ENCODE measurements at places on chromosomes 5 and 9.
A peak's percentile ranks its signal among the peaks of the same experiment; 100 is the strongest.

GRCh38 chr9:72577212-72577753 lies 55.9 kb downstream of the TMC1 start:
- no peak for DNase-seq

DNA sequence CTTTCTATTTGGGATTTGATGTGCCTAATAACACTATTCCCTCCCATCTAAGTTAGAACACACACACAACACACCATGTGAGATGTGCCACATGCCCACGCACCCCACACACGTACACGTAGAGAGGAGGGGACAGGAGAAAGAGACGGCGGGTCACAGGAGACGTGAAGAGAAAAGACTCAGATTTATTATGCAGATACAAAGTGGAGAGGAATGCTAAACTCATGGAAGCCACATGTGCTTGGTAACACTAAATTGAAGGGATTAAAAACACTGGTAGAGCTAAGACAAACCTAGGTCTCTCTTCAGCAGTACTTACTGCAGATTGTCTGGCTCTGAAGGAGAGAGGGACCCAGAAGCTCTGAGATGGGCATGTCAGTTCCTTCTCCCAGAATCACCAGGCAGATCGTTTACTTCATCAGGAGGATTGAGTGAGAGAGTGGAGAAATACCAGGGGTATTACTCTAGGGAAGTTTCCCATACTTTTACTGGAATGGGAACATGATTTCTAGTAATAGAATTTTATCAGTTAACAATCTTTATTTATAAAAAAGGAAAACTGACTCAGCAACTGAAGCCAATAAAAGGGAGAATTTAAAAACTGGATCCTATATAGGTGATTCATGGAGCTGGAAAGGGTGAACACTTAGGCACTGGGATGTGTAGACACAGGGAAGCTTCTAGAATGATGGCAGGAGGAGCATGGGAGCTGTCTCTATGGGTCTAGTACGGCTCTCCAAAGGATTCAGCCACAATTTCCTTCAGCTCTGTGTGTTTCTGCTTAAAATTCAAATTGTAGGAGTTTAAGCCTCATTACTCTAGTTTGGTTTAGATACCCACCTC lies 139.4 kb downstream of the MACIR start:
- DNase-seq: no peak

- no peak for DNase-seq
Observed at GRCh38 chr5:111738118-111738517, 18.9 kb downstream of the NREP start.

GRCh38 chr5:58381566-58381965 lies 78.3 kb downstream of the PLK2 start:
- no peak for DNase-seq

DNA sequence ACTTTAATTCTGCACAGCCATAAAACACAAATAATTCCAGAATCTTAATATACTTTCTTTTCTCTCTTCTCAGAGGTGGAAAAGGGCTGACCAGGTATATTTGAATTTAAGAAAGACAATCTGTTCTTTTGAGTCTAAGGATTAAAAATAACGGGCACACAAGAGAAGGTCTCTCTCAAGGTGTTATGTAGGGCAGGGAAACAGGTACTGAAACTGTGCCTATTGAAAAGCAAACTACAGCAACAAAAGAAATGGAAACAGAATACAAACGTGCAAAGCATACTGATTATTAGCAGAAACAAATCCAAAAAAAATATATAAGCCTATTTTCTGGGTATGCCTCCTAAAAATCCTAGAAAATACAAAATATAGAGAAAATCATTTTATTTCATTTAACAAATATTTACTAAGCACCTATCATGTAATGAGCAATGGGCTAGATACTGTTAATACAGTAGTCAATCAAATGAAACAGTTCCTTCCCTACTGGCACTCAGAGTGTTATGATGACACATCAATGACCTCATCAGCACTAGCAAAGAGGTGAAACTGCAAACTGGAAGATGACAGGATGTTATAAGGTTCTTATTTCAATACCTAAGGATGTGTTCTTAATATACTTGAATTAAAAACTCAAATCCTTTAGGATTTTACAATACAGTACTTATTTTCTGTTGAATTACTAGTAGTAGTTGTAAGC lies 87.7 kb downstream of the AUH start:
- no peak for DNase-seq

- DNase-seq: no peak
Observed at GRCh38 chr5:139486201-139486600, 3.6 kb upstream of the STING1 start.

DNA sequence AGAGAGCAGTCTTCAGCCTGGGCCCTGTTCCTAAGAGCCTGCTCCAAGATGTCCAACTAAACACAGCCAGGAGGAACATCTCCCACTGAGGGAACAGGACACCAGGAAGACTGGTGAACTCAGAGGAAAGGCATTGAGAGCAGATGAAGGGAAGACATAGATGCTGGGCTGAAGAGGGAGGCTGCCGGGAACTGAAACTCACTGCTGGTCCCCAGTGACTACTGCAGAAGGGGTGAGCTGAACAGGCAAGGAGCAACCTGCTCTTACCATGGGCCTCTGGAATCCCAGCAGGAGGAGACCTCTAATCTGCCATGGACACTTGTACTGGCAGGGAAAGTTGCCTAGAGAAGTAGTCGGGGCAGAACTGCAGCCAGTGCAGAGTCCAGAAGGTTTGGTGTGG lies 95.7 kb downstream of the TRPM3 start:
- DNase-seq: peak; percentile 56

DNA sequence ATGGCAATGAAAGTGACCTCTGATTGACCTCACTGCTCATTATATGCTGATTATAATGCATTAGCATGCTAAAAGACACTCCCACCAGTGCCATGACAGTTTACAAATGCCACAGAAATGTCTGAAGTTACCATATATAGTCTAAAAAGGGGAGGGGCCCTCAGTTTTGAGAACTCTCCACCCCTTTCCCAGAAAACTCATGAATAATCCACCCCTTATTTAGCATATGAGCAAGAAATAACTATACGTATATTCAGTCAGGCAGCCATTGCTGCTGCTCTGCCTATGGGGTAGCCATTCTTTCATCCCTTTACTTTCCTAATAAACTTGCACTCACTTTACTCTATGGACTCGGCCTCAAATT lies 163.1 kb downstream of the ESM1 start:
- DNase-seq: no peak

DNA sequence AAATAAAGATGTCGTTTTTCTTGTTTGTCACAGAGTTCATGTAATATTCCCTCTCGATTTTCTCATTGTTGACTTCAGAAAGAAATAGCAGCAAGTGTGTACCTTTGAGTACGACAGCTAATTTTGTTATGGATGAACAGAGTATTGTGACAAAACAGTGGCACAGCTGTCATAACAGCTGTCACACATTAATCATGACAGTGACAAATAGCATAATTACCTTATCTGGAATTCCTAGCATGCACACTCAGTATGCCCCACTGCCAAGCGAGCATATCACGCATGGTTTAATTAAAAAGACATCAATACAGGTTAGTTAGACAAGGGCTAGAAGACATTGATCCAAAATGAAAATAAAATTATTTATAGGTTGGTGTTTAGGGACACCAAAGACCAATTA lies 375.1 kb downstream of the SPATA31D1 start:
- DNase-seq: no peak

DNA sequence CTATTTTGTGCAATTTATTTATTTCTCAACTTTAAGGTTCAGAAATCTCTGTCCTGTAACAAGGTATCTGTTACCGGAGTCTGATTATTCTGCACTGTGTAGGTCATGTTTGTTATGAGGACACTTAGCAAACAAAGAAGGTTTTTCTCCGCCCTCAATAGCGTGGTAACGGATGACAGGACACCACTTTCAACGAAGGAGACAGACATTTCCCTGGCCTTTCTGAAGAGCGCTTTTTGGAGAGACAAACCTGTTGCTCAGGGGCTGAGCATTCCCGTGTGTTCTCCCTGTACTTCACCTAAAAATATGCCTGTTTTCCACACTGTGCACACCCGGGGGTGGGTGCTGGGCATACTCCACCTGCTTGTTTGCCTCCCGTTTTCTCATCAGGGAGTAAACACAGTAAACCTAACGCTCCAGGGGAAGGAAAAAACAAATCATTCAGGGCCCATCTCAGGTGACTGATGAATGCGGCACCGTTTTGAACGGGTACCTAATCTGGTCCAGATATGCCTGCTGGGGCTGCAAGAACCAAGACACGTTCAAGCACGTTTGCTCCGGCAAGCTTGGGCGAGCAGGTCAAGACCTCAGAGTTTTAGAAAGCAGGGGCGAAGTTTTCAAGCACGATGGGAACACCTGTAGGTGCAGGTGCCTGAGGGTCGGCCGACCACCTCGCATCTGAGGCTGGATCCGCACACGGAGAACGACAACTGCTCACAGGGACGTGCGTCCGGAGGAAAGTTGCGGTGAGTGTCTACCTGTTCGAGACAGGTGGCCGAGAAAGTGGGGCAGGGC lies 859 bp downstream of the RETREG1 start:
- no peak for DNase-seq

GRCh38 chr5:154524181-154524580 lies 46.2 kb upstream of the HAND1 start:
- no peak for DNase-seq

DNA sequence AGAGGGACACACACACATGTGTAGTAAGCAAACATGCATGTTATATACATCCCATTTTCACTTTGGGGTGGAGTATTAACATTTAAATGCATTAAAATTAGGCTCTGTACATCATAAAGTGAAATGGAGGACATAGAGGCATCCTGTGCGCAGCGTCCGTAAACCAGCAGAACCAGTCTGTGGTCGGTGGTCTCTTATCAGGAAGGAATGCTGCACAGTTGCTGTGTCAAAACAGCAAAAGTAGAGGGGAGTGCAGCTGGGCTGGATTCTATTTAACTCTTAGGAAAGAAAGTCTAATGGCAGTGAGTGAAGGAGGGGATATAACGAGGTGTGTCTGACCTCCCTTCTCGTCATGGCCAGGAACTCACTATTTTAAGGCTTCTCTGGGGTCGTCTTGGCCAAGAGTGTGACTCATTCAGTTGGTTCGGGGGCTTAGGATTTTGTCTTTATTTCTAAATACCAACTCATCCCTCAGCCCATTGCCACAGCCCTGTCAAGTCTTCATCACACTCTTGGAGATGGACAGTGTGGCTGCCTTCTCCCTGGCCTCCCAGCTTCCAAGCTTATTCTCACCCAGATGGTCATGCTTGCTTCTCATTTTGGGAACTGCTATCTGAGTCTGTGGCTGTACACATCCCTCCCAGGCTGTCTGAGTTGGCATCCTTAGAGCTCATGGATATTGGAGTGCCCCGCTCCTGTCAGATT lies 20.1 kb upstream of the CXCL14 start:
- DNase-seq: no peak

DNA sequence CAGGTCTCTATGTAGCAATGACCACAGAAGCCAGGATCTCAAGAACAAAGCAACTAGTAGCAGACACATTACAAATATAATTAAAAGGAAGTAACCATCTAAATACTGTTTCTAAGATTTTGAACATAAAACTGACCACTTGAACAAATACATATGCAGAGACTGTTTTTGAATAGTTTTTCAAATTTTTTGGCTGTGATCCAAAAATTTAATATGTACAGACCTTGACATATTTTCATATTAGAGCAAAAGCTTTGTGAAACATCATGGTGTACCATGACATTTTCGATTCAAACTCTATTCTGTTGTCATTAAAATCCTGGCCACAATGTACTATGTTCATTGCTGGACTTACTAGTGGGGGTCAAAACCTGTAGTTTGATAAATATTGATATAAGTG lies 126.5 kb downstream of the NUDT12 start:
- DNase-seq: no peak

DNA sequence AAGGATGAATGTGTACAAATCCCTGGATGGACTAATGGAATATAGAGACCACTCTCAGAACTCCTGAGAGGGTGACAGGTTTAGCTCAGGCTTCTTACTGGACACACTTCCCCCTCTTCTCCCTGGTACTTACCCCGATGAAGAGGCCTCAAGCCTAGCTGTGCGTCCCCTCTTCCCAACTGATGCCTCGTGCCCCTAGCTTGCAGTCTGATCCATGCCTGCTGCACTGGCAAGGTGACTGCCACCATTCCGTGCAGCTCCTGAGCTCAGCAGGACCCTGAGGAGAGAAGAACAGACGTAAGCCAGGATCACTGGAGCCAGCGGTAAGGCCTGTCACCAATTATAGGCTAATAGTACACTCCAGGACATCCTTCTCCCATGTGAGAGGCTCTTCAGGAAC lies 5.5 kb upstream of the STOML2 start:
- DNase-seq: no peak

GRCh38 chr9:124419832-124420489 lies 4.7 kb upstream of the PSMB7 start:
- no peak for DNase-seq

- DNase-seq: no peak
Observed at GRCh38 chr5:172077664-172078425, 71.4 kb upstream of the FBXW11 start.

- peak; percentile 55 for DNase-seq
Observed at GRCh38 chr5:67679184-67679841, 482.7 kb upstream of the CD180 start.

GRCh38 chr9:119709431-119709830 lies 340.2 kb upstream of the BRINP1 start:
- DNase-seq: no peak

- DNase-seq: no peak
Observed at GRCh38 chr5:67490543-67491321, 294.1 kb upstream of the CD180 start.

- DNase-seq: no peak
Observed at GRCh38 chr9:71675105-71675856, 93.0 kb downstream of the CEMIP2 start.

GRCh38 chr9:7273575-7273974 lies 515.8 kb downstream of the KDM4C start:
- no peak for DNase-seq

DNA sequence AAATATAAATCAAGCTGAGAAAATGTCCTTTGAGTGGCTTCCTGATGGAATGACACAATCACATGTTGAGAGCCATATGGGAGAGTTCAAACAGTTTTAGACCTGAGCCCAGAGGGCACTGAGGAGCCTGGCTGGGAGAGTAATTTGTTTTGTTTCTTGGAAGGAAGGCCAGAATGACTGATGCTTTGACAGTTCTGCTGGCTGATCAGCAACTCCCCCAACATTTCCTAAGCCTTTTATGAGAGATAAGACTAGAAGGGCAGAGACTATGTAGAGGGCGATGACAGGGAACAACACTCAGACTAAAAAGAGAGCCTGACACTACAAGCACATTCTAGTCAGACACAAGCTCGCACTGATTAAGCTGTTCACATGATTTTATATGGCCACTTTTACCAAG lies 169.2 kb downstream of the COX7C start:
- no peak for DNase-seq

DNA sequence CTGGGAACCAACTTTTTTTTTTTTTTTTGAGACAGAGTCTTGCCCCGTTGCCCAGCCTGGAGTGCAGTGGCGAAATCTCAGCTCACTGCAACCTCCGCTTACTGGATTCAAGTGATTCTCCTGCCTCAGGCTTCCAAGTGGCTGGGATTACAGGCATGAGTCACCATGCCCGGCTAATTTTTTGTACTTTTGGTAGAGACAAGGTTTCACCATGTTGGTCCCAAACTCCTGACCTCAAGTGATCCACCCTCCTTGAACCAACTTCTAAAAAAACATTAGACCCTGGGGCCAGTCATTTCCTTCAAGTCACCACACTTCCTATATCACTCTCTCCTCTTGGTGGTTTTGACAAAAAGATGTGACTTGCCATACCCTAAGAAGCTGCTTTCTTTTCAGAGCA lies 10.9 kb upstream of the SHROOM1 start:
- no peak for DNase-seq

Measured in posterior cingulate gyrus (tissue), 11 donors.